ENCODE measurements at places on chromosomes 7 and 10.

DNA sequence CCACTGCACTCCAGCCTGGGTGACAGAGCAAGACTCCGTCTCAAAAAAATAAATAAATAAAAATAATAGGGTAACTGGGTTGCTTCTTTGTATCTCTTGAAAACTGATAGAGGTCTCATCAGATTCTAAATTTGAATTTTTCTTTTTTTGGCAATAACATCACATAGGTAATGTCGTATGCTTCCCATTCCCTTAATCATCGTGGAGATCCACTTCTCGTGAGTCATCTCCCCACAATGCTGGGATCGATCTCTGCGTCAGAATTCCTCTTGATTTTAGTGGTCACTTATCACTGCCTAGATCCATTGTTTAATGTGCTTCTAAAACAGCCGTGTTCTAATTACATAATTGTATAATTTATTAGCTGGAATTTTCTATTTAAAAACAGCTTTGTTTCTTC, 70.5 kb upstream of the DNAJB6 start:
- no peak for DNase-seq

DNA sequence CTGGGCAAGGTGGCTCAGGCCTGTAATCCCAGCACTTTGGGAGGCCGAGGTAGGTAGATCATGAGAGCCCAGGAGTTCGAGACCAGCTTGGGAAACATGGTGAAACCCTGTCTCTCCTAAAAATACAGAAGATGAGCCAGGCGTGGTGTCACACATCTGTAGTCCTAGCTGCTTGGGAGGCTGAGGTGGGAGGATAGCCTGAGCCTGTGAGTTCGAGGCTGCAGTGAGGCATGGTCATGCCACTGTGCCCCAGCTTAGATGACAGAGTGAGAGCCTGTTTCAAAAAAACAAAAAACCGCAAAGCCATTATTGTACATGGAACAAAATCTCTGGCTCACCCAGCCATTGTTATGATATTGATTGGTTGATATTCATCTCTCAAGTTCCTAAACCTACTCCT, 53.7 kb downstream of the KMT2E start:
- no peak for DNase-seq

DNA sequence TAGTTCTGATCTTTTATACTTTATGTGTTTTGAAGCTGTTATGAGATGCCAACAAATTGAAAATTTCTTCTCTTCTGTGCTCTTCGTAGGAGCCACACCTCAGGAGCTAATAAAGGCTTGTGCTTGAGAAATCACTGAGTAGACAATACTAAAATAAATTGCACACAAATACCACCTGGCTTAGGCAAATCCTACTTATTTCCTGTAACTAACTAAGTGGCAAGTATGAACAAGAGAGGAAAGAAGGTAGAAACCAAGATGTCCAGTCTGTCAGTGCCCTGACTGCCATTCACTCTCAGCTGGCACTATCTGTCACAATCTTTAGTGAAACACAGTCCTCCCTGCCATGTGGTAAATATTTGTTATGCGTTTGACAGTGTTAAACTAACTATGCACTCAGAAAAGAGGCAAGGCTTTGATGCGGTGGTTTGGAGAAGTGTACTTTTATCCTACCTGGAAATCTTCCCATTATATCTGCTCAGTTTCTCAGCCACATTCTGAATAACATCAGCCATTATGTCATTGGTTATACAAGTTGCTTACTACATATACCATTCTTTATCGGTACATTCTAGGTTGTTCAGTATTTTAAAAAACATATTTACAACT, 293.4 kb upstream of the VWC2 start:
- no peak for DNase-seq

DNA sequence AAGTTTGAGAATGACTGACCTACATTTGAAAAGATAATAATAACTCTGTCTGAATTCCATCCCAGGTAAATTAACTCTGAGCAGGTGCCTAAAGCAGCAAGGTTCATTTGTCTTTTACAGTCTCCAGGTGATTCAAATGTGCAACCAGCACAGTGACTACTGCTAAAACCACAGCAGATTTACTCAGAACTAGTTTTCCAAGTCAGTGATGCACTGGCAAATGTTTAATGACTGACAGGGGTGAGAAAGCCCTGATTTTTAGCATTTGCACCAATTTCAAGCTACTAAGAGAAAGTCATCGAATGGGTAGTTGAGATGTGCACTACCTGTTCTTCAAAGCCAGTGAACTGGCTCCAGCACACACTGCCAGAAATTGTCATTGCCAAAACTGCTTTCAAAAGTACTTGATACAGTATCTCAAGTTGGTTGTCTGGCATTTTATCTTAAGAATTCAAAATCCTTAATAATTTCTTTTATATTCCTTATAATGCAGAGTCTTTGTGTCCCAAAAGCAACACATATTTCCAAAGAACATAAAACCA, 60.3 kb downstream of the ATOH7 start:
- DNase-seq, result no peak

DNA sequence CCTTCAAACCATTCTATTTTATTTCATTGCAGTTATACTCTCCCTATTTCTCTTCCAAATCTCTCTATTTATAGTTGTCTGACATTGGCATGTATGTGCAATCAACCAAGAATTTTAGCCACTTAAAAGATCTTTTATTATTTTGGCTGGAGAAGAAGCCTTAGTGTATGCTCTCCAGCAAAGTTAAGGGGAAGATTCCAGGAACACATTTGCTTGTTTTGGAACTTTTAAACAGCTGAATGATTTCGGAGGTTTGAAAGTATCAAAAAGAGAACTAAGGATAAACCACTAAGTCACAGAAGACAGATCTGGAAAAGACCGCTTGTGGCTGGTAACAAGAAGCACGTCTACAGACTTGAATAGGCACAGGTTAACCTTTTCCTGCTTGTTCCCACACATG, 182.2 kb upstream of the FZD1 start:
- no peak for DNase-seq

GRCh38 chr7:28423918-28424514, 11.7 kb downstream of the CREB5 start:
- DNase-seq, result no peak

DNA sequence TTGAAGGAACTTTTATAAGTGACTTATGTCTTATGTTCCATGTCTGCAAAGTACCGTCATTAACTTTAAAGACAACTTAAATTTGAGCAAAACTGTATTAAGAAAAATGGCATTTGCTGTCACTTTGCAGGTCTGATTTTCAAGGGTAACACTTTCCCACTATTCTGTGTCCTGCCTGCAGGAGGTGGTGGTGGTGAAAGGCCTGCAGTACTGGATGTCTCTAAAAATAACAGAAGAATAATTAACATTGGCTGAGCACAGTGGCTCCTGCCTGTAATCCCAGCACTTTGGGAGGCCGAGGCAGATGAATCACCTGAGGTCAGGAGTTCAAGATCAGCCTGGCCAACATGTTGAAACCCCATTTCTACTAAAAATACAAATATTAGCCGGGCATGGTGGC, 13.2 kb upstream of the PTER start:
- DNase-seq, result no peak

DNA sequence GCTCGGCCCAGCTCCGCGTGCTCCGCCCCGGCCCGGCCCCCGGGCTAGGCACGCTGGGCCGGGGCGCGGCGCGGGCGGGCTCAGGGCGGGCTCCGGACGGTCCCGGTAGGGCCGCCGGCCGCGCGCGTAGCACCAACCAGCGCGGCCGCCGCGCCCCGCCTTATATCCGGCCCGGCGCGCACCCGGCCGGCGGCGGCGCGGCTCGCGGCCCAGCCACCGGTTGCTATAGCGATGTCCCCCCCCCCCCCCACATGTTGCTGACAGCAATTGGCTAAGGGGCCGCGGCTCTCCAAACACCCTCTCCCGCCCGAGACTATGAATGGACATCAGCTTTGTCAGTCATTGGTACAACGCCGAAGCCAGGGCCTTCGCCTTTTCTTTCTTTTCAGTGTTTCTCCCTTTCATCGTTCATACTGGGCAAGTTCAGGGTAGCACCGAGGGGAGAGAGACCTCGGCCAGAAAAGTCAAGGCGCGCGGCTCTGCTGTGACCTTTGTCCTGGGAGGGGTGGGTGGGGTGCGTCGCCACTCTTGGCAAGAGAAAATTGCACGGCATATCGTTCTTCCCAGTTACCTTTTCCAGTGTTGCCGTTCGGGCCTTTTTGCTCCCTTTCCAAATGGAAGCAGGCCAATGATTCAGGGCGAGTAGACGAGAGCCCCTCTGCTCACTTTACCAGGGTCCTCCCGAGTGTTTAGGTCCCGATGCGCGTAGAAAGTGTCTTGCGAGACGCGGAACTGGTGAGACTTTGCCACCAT, 354.2 kb downstream of the DNAJB6 start:
- DNase-seq, result no peak

DNA sequence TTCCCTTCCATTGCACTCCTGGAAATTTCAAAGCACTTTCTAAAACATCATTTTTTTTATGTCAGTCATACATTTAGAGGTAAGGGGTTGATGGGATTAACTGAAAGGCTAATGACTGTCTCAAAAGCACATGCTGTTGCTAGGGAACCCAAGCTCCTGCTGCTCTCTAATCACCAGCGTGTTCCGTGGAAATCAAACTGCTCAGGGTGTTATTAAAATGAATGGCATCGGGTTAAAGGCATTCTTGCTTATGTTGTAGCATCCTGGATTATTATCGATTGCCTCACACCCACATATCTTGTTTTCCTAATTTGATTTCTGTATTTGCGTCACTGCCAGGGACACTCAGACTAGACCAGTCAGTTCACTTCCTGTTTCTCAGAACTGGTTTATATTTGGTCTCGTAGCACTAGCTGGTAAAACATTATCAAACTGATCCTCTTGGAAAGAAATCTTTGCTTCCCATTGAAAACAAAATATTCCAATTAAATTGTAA, 216.5 kb upstream of the MKLN1 start:
- DNase-seq, result no peak

DNA sequence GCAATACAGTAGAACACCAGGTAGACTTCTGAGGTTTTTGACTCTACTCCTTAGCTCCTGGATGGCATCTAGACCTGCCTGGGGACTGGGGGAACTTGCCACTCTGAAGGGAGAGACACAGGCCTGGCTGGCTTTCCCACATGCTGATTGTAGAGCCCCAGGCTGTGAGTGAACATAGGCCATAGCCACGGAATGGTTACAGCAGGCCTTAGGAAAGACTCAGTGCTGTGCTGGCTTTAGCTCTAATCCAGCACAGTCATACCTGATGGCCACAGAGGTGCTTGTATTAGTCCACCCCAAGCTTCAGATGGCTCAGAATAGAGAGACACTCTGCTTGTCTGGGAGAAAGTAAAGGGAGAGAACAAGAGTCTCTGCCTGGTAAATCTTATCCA, 35.0 kb upstream of the ARHGAP12 start:
- DNase-seq, result no peak

DNA sequence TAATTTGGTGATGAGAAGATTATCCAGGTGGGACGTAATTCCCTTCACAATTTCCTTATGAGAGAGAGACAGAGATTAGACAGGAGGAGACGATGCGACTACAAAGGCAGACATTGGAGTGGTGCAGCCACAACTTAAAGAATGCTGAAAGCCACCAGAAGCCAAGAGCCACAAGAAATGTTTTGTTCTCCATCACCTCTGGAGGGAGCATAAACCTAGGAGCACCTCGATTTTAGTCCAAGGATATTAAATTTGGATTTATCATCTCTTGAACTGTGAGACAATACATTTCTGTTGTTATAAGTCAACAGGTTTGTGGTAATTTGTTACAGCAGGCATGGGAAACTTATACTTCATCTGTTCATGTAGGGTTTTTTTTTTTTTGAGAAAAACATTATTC, 418.9 kb downstream of the DGKB start:
- DNase-seq, result no peak

DNA sequence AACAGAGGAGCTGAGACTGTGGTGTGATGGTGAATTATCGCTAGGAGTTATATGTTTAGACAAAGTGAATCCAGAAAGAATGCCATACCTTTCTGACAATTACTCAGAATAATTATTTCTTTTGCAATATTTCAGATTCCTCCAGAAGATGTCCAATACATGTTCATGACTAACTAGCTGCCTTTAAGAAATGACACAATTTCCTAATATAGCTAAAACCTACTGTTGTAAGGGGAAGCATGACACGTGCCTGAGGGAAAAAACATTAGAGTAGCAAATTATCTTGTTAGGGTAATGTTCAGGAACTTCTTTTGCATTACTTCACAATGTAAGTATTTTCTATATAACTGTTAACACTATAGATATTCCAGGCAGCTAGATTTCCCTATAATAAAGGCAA, 150.3 kb downstream of the COL28A1 start:
- no peak for DNase-seq

DNA sequence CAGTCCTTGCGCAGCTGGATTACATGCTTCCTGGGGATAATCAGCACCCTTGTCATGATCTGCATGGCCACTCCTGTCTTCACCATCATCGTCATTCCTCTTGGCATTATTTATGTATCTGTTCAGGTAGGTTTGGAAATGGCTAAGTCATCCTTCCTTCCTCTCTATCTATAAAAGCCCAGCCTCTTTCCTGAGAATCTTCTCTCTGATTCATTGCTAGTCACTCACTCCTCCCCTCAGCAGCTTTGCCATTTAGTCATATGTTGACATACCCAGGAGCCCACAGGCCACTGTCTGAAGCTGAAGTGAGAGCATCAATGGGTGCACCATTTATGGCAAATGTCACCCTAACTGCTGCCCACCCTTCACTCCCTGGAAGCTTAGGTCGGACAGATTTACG, 52.0 kb downstream of the ABCC2 start:
- no peak for DNase-seq

DNA sequence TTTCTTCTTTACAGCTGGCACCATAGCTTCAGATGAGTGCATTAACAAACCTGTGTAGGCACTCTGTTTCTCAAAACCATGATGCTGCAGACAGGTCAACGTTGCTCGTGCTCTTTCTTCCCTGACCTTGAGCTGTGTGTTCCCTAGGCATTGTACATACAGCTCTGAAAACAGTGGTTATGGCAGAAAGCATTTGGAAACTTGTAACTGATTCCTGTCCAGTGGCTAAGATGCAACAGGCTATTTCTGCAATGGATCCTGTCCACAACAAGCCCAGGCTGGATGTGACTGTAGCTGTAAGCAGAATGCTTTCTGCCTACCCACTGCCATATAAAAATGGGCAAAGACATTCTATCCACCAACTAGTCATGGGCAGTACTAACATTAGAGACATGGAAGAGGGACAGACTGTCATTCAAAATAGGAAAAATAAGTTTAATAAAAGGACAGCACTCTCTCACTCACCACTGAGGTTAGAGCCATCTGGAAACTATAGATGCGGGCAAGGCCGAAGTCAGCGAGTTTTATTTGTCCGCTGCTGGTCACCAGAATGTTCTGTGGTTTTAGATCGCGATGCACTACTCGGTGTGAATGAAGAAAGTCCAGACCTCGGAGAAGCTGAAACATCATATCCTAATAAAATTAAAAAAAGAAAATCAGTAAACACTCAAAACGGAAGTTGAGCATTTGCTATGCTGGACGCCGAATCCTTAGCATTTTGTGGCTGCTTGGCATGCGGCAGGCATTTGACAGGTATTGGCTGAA, 111.0 kb downstream of the CDK6 start:
- DNase-seq, result no peak

- DNase-seq, result no peak
Measured at GRCh38 chr10:8477300-8477699, 422.8 kb downstream of the GATA3 start.

GRCh38 chr10:119259345-119259744, 52.0 kb downstream of the GRK5 start:
- no peak for DNase-seq

All from stimulated activated naive CD8-positive, alpha-beta T cell treated with anti-CD3 and anti-CD28 coated beads, Interleukin-15, Interleukin-2, amounts not matched to agents 100 U/mL and 50 U/mL, for 24 hours (primary cell).